Stimulated activated CD8-positive, alpha-beta memory T cell treated with anti-CD3 and anti-CD28 coated beads, Interleukin-12 subunit alpha, Interleukin-12 subunit beta, amount 100 ng/mL, for 4 hours (primary cell): ENCODE measurements at places on chromosomes 1 and 21.

- DNase-seq: no peak
Observed at GRCh38 chr1:39683591-39684312, 7.5 kb downstream of the HPCAL4 start.

- peak; percentile 1 for DNase-seq
Observed at GRCh38 chr21:35400233-35400939, 351.3 kb upstream of the RUNX1 start.

- peak; percentile 21 for DNase-seq
Observed at GRCh38 chr1:43978551-43979260, at the start of gene B4GALT2. Gene B4GALT2 (plus strand): TSS chr1:43979210. CDS start chr1:43981161, 1,951 bp downstream.

- DNase-seq: no peak
Observed at GRCh38 chr1:45032837-45033236, 20.8 kb downstream of the UROD start.

DNA sequence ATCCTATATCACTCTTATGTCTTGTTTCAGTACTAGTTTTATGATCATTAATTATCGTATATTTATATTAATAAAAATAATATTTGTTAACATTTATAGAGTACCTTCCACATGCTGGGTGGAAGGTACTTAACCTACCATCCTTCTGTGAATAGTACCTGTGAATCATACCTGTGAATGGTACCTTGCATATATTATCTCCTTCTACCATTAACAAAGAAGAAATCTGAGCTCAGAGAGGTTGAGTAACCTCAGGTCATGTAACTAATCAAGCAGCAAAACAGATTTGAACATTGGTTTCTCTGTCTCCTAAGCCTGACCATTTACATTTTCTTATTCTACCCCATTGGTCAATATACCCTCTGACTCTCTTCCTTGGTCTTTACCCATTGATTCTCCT lies 174.4 kb upstream of the UBE2U start:
- no peak for DNase-seq

- DNase-seq: no peak
Observed at GRCh38 chr1:159916242-159917051, 8.9 kb downstream of the TAGLN2 start.

DNA sequence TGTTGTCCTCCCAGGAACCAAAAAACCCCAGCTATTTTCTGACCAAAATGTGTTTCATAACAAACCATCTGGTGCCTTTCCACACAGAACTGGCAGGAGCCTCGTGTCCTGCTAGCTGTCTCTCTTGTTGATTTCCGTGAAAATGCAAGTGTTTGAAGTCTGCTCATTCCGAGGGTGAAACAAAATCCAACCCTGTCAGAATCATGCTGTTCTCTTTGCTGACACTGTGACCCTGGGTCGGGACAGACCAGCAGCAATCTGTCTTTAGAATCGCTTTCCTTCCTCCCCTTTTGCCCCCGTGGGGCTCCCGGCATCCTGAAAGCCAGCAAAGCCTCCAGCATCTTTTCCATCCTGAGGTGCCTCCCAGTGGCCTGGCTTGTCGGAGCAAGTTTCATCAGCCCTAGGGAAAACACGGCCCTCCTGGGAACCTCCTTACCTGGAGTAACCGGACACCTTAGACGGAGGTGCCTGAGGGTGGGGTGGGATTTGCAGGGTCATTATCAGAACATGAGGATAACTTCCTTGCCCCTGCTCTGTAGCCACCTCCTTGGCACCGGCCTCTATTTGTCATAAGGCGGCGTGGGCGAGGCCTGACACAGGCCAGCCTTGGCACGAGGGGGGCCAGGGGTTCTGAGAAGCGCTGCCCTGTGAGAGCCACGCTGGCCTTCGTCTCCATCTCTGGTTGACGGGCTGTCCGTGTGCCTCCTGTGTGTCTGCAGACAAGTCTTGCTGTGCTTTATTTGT lies 24.9 kb downstream of the LDLRAP1 start:
- DNase-seq: no peak

GRCh38 chr1:184593597-184593996 lies 161.1 kb downstream of the EDEM3 start:
- no peak for DNase-seq

DNA sequence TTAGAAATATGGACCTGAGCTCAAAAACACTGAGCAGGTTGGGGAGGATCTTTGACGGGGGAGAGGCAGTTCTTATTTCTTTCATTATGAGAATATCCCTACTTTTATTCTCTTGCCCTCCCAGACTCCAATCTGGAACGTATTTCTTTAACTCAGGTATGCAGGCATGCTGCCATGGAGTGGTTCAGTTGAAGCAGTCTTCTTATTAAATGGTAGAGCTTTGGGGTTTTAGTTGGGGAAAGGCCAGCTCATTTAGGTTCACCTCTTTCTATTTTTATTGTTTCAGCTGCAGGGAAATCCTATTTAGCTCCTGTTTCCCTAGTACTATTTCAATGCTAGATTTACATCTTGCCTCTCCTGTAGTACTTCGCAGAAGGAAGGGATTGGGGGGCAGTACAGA lies 198.9 kb downstream of the TTLL7 start:
- DNase-seq: no peak

DNA sequence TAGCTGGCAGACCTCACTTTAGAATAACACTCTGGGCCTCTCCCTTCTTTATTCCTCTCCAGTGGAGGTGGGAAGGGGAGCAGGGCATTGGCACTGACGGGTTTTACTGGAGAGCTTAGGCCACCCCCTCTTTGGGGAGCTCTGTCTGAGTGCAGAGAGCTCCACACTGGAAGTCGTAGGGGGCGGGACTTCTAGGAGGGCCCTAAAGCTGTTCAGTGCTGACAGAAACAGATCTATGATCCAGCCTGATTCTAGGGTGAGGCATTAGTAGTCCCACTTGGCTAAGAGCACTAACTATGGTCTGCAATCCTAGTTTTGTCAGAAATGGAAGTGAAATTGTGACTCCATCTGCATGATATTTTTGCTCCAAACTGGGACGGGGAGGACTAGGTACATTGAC lies 138.7 kb downstream of the MIS18A start:
- DNase-seq: no peak

- DNase-seq: no peak
Observed at GRCh38 chr1:14117700-14118099, 417.7 kb downstream of the PRDM2 start.

GRCh38 chr1:179366093-179366800 lies 476 bp downstream of the AXDND1 start:
- no peak for DNase-seq

- DNase-seq: no peak
Observed at GRCh38 chr21:45309069-45309986, 21.6 kb upstream of the POFUT2 start.
